ENCODE measurements at places on chromosomes 5 and 9.

DNA sequence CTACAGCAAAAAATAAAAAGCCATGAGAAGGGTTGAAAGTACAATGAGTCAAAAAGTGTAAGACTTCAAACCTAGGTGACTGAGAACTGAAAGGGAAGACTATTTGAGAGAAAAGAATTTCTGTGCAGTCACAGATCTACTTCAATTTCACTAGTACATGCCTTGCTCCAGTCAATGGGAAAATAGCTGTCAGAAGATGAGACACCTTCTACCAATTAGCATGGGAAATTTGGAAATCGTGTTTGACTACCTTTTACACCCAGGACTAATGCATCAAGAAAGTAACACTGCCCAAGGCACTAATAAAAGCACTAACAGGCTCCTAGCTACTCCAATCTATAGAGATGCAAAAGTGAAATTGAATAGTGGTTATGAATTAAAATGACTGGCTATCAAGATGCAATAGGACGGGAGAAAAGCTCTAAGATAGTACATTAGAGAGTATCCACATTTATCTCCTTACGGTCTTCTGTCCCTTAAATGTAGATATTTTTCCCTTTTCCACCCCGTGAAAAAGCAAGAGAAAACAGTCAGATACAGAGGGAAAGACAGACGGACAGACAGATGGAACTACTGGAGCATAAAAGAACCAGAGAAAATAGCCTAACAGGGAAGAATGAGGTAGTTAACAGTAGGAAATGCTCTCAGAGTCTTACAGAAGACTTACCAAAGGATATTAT, 15.2 kb downstream of the ERP44 start:
- DNase-seq = no peak

- DNase-seq = no peak
Observed at GRCh38 chr5:74371621-74372020, 268.9 kb downstream of the ENC1 start.

DNA sequence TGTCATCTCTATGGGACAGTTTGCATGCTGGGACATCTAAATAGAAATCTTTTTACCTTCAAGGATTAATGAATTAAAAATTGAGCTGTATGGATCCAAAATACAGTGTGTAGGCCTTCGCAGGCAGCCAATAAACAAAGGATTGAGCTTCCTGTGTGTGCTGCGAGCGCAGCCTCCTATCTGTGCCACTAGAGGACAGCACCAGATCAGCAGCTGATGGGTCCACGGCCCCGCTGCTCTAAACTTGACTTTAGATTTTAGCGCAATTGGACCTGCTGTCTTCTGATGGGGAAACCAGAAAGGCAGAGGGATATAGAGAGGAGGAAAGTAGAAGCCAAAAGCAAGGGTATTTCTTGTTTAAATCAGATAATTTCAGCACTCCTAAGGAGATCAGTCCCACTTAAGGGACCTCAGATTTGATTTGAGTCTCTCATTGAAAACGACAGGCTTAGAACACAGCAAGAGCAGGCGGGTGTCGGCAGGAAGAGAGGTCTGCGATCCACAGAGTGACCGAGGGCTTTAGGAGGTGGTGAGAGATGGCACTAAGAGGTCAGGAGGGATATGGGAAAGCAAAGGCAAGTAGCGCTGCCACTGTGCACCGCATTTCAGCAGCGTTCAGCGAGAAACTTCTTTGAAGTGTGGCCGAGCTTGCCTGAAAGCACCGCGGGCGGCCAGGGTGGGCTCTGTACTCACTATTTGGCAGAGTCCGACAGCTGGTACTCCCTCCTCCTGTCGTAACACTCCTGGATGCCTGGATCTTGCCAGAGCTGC, 214.3 kb downstream of the GNA14 start:
- DNase-seq = no peak

- DNase-seq = no peak
Observed at GRCh38 chr9:122216138-122216797, 12.5 kb downstream of the LHX6 start.

DNA sequence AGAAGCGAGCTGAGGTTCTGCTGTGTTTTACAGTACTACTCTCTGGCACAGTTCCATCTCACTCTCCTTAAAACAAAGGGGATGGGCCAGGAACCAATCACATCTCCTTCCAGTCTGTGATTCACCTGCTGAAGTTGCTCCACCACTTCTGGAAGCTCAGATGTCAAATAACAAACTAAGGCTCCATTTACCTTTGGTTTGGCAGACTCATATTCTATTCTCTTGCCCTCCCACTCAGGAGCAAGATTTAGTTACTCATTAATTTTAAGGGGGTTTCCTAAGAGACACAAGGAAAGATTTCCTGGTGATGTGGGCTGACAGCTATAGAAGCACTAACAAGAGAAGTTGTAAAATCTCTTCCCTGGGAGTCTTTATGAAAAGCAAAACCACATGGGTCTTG, 37.8 kb upstream of the KIF2A start:
- no peak for DNase-seq

DNA sequence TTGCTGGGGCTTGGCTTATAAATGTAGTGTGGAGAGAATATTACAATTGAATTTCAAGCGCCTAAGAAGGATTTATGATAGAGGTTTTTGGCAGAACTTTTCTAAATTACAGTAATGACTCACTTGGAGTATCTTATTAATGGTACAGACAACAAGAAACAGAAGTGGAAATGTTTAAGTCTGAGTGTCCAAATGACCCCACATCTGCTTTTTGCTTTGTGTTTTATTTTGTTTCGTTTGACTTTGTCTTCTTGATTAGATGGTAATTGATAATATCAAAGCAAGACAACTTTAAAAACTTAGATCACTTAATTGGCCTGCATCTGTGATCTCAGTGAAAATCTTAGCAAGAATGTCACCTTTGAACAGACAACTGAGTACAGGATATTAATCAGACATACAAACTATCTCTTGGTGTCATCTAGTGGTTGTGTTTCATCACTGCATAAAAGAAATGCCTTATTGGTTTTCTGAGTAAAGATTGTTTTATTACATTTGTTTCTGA, 577.4 kb downstream of the ISL1 start:
- no peak for DNase-seq

DNA sequence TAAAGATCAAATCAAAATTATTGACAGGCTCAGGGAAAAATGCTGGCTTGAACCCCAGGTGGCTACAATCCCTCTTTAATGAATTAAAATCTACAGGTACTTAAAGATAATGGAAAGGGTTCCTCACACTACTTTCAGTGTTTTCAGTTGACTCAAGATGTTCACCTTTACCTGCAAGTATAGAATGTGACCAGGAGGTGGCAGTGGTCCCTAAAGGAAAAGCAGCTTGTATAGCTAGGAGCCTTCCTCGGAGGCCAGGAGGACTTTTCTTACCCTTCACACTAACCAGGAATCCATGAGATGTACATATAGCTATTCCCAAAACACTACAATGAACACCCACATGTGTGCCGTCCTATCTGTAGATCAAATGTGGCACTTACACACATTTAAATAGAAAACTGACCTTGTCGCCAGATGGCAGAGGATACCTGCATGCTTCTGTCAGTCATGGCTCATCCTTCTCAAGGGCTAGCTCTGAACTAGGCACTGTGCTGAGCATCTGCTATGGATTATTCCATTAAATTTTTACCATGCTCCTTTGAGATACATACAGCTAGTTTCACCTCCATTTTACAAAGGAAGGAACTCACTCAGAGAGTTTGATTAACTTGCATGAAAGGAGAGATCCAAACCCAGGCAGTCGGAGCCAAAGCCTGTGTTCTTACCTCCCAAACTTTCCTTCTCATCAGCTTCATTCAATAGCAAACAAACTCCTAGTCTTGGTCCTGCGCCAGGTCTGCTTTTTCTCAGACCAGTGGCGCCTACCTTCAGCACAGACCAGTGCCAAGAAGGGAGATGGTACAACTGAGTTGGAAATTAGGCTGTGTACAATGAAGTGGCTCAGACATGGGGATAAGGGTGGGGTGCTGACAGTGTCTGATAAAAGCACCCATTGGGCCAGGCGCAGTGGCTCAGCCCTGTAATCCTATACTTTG, 24.5 kb downstream of the C9orf152 start:
- DNase-seq = peak; percentile 4

DNA sequence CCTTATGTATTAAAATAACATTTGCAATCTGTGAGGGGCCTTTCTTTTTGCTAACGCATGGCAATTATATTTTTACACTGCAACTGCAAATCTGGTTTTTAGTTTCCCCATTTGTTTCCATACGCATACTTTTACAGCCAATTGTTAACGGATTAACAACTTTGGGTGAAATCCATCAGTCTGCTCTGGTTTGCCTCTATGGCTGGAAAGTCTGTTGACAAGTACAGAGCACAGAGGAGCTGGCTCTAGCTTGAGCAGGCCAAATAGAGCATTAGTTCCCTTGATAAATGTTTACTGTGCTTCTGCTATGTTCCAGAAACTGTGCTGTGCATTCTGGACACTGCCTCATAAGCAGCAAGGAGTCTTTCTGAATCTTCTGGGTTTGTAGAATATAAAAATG, 400.4 kb upstream of the KIF2A start:
- DNase-seq = no peak

DNA sequence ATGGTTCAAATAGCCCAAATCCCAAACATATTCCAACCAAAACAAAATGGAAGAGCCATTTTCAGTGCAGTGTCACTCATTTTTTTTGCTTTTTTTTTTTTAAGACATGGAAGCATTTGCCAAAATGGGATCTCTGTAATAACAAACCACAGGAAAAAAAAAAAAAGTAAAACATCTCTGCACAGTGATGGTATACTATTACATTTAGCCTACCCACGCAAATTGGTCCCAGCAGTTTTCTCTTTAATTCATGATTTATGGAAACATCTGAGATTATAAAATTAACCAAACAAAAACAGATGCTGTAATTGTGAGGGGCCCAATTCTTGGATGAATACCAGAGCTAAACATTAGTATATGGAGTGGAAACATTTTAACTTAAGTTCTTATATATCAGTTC, 566.6 kb downstream of the ZNF608 start:
- DNase-seq = no peak

- DNase-seq = no peak
Observed at GRCh38 chr9:136854113-136854841, 2.1 kb downstream of the MAMDC4 start.

All from stimulated activated CD8-positive, alpha-beta memory T cell treated with anti-CD3 and anti-CD28 coated beads, Interleukin-4, amount 100 ng/mL, for 24 hours (primary cell).